Activated T-cell treated with anti-CD3 and anti-CD28 coated beads, Interleukin-2, amount 50 U/mL, for 24 hours (primary cell): ENCODE measurements at places on chromosomes 11 and 22.

DNA sequence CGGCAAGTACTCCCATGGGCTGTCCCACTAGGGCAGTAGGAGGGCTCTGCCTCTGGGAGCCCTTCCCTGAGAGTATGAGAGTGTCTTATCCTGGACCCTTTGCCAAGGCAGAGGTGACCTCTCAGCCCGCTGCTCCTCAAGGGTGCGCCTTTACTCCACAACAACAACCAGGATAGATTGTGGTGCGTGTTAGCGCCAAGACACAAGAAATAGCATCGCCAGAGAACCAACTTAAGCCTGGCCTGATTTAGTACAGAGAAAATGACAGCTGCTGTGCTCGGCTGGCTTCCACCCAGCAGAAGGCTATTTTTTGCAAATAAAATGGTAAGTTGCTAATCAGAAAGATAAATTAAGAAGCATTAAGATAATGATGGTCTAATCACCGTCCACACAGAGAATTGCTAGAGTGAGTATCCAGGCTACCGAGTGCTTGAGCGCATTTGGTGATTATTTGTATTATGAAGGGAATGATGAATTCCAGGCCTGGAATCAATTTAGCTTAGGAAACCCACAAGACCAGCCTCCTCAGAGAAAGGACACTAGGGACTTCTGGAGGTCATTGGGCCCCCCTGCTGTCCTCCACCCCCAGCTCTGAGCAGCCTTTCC, 119.8 kb downstream of the PKNOX2 start:
- DNase-seq = no peak

DNA sequence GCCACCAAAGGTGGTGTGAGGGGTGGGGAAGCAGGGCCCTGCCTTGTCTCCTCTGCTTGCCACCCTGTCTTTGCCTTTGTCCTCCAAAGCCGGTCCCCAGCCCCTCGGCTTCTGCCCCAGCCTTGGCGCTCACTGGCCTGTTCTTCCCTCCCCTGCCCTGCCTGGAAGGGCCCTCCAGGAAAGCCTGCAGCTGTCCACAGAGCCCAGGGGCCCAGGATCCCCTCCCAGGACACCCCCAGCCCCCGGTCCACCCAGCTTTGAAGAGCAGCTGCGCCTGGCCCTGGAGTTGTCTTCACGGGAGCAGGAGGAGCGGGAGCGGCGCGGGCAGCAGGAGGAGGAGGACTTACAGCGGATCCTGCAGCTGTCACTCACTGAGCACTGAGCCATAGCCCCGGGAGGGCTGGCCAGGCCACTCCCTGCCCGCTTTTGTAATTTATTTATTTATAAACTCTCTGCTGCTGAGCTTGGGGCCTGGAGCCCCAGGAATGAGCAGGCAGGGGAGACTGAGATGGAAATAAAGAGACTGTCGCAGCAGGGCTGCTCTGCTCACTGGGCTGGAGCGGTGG, 1.3 kb upstream of the SSH3 start:
- peak; percentile 31 for DNase-seq

DNA sequence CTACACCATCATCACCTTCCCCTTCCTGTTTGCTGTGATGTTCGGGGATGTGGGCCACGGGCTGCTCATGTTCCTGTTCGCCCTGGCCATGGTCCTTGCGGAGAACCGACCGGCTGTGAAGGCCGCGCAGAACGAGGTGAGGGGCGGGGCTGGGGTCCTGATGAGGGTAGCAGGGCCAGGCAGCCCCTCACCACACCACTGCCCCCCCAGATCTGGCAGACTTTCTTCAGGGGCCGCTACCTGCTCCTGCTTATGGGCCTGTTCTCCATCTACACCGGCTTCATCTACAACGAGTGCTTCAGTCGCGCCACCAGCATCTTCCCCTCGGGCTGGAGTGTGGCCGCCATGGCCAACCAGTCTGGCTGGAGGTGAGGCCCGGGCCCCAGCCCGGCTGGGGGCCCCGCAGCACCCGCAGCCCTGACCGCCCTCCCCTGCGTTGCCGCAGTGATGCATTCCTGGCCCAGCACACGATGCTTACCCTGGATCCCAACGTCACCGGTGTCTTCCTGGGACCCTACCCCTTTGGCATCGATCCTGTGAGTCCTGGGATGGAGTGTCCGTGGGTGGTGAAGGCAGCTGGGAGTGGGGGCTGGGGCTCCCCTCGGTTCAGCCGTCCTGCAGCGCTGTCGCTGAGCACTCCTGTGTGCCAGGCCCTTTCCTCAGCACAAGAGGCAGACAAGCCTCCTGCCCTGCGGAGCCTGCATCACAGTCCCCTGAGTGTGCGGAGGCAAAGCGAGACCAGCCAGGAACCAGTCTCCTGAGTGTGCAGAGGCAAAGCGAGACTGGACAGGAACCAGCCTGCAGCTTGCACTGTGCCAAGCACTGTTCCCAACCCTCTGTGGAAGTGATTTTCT, 8.8 kb downstream of the TCIRG1 start:
- no peak for DNase-seq

GRCh38 chr11:110061296-110061695, 31.9 kb upstream of the ZC3H12C start:
- no peak for DNase-seq

DNA sequence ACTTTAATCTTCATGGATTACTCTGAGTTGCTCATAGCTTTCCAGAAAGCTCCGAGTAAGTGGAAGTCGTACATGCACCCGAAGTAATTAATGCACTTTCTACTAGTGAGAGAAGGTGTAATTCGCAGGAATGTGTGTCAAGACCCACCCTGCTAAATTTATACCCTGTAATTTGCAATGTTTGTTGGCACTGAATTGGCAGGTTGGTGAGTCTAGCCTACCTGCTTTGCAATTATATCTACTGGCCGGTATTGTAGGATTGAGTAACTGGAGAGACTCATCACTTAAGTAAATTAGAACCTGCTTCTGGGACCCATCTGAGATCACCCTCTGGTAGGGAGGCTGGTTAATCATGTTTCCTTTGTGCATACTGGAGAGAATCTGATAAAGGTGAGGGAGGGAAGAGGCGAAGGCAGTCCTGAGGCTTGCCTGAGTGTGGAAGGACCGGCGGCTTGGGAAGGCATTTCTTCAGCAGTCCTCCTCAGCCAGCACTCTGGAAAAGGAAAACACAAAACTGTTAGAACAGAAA, 63.3 kb downstream of the LDLRAD3 start:
- DNase-seq = no peak

GRCh38 chr11:75350122-75350742, 1.2 kb downstream of the ARRB1 start:
- DNase-seq = no peak

DNA sequence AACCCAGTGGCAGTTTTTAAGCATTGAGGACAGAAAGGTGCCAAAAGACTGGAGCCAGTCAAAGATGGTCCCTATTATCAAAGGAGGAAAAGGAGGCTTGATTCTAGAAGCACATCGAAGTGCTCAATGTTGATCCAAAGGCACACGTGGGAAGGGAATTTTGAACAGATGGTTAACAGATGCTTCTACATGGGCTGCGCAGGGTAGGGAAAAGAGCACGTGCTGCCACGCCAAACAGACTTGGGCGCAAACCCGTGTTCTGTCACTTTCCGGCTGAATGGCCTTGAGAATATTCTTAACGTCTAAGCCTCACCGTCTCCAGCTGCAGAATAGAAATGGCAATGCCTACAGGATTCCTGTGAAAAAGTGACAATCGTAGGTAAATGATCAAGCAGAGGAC, 217.9 kb upstream of the MTNR1B start:
- no peak for DNase-seq

GRCh38 chr22:21928048-21928447, 24.6 kb downstream of the PPM1F start:
- no peak for DNase-seq

DNA sequence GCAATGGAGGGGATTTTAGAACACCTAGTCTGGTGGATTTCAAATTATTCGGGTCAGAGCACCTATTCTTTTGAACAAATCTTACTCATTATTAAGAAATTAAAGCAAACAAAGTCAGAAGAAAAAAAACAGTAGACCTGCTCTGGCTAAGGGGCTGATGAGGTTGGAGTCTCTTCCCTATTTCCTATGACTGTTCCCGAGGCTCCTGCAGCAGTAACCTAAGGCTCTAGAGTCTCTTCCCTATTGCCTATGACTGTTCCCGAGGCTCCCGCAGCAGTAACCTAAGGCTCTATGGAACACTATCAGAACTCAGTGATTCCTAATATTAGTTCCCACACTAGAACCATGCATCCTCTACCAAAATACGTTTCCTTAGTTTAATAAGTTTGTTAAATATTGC, 607.9 kb downstream of the NTM start:
- no peak for DNase-seq

DNA sequence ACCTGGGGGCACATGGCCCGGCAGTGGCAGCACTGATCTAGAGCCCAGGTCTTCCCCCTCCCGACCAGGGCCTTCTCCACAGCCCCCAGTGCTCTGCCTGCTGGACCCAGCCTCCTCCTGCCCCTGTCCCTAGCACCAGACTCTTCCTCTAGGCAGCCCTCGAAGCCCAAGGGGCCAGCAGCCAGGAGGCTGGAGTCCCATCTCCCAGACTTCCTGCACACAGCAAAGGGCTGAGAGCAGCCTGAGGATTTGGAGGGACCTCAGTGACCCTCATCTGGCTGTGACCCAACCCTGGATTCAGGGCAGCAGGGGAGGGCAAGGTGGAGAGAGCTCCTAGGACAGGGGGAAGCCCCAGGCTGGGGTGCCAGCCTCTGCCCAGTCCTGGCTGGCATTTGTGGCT, 3.0 kb downstream of the RHOD start:
- no peak for DNase-seq

DNA sequence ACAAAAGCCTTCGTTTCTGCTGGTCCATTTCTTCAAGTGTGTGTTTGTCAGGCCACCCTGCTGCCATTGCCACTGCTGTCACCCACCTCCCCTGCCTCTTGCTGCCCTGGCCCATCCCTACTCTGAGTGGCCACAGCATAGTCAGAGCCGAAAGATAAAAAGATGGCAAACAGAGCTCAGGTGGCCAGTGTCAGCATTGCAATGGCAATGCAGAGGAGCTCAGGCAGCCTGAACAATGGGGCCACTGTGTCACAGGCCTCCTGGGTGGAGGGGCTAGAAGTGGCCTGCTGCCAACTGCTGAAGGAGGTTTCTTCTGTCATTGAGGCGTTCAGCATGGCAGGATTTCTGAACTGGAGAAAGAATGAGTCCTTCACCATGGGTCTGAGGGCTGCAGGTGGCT, 137.1 kb downstream of the CSNK2A3 start:
- no peak for DNase-seq

GRCh38 chr11:63907063-63907462, 9.9 kb downstream of the RCOR2 start:
- DNase-seq = no peak

DNA sequence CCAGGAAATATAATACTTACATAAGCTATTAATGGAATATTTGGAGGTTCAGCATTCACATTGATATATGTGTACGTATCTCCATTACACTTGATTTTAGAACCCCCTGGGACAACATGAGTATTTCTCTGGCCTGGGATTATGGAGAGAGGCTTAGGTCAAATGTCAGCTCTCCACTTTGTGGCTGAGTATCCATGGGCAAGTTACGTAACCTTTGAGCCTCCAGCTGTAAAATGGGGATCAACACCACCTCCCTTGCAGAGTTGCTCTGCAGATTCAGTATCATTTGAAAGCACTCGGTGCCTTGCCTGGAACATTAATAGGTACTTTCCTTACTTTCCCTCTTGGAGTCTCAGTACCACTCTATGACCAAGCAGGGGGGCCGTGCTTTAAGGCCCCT, 33.2 kb downstream of the C22orf31 start:
- no peak for DNase-seq

DNA sequence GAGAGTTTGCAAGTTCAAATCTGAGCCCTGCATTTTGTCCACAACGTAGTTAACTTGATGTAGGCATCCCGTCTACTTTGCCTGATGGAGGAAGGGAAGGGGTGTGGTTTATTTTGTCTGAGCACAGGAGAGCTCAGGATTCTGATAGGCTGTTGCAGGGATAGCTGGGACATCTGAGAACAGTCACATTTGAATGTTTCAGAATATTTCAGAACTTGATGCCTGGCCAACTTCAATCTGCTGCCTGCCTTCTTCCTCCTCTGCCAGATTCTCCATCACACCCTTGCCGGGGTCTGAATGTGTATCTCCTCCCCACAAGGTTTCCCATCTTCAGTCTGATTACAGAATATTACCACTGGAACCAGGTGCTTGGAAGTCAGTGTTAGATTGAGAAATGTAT, 51.6 kb downstream of the NTM start:
- DNase-seq = no peak

DNA sequence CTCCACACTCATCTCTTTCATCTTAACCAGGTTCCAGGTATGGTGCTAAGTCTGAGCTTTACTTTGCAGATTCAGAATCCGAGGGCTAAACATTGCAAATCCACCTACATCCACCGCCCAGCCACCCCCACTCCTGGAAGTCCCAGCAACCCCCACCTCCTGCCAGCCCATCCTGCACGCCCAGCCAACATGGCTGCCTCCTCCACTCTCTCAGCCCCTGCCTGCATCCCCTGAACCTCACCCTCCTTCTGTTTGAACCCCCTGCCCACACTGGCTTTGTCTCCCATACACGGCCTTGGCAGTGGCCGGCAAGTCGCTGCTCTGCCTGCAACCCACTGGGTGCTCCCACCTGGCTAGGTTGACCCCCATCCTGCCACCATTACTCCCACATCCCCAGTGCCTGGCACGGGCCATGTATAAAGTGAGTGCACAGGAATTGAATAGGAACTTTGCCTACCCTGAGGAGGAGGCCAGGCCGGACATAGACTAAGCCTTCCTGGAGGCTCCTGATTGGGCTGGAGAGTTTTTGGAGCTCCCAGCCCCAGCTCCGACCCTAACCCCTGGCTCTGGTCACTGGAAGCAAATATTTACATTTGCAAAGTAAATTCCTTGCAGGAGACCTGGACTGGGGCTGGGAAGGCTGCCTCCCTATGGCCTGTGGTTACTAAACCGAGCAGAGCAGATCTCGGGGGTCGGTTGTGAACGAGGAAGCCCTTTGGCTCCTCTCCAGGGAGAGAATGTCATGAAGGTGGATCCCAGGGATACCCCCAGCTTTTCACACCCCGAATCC, 14.4 kb downstream of the EMID1 start:
- DNase-seq = no peak

GRCh38 chr11:134025082-134025429, 43.8 kb upstream of the JAM3 start:
- no peak for DNase-seq

- DNase-seq = no peak
Observed at GRCh38 chr11:36233204-36233603, 56.0 kb downstream of the COMMD9 start.

- DNase-seq = no peak
Observed at GRCh38 chr11:47938791-47939560, 41.4 kb upstream of the PTPRJ start.

DNA sequence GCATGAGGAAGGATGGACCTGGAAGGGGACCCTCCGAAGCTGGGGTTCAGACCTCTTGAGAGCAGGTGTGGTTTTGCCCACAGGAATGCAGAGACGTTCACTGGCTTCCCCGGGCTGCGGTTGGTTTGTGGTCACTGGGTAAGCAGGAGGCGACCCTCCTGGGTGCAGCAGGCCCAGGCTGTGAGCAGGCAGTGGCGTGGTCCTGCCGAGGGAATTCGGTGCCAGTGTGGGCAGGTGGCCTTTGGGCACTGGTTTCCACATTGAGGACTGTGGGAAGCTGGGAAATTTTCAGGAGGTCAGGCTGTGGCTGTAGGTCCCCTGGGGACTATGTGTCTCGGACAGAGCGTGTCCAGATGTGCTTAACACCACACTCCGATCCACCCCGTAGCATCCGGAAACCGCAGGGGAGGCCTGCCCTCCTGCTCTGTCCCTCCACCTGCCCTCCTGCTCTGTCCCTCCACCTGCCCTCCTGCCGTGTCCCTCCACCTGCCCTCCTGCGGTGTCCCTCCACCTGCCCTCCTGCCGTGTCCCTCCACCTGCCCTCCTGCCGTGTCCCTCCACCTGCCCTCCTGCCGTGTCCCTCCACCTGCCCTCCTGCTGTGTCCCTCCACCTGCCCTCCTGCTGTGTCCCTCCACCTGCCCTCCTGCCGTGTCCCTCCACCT, 27.5 kb downstream of the TPCN2 start:
- DNase-seq = no peak
